ENCODE measurements at places on chromosomes 7 and 10.

DNA sequence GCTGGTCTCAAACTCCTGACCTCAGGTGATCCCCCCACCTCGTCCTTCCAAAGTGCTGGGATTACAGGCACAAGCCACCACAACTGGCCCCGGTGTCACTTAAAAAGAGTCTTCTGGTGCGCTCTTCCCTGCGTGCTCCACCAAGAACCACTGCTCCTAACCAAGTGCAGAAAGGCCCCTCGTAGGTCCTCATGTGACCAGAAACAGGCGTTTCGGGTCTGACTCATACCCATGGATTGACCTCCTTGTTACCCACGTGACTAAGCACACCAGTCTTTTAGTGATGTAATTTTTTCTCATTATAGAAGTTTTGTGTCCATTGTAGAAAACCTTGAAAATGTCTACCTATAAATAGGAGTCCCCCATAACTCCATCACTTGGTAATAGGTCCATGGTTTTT lies 13.9 kb downstream of the FKBP6 start:
- no peak for DNase-seq

DNA sequence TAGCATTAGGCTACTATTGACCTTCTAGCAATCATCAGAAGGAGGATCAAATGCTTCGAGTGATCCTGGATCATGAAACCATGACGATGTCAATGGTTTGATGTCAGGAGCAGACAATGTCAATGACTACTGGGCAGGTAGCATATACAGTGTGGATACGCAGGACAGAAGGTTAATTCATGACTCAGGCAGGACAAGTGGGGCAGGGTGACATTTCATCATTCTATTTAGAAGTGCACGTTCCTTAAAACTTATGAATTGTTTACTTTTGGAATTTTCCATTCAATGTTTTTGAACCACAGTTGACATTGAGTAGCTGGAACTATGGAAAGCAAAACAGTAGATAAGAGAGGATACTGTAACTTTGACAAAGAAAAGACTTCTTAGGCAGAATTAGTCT lies 140.8 kb downstream of the TSPAN12 start:
- no peak for DNase-seq

DNA sequence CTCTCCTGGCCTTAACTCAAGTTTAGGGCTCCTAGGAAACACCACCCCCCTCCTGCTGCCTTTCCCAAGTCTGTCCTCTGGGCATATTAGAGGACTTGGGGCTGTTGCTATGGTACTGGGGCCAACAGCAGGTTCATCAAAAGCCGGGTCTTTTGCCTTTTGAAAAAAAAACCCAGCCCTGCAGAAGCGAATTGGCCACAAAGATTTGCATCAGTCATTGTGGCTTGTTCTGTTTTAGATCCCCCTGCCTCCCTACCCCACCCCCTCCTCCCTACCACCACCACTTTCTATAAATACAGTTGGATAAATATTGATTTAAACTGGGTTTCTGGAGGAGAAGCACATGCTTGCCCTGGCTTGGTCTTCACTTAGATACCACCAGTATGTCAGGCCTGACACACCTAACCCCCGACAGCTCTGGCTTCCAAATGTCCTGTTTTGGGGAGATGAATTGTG lies 7.0 kb downstream of the MXI1 start:
- DNase-seq = no peak

- DNase-seq = no peak
These were observed 1167.7 kb downstream of the XPNPEP1 start for GRCh38 chr10:108755646-108756045.

DNA sequence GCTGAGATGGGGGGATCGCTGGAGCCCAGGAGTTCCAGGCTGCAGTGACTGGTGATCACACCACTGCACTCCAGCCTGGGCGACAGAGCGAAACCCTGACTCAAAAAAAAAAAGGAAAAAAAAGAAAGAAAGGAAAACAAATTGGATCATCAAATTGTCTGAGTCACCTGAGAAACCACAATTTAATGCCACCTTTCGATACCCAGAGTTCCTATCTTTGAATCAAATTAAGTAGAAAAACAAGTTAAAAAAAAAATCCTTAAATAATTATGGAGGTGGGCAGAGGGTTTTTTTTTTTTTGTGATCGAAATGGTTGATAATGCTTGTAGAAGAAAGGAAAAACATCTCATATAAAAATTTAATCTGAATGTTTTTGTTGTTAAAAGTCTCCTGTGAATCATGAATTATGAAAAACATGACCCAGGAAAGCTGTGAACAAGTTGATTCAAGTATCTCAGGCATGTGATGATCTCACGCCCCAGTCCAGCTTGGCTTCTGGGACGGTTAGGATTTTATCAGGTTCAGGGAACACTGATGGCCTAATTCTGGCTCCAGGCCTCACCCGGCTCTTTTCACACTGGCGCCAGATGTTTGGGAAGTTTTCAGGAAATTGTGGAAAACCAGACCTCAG lies 25.3 kb upstream of the CUX1 start:
- no peak for DNase-seq

DNA sequence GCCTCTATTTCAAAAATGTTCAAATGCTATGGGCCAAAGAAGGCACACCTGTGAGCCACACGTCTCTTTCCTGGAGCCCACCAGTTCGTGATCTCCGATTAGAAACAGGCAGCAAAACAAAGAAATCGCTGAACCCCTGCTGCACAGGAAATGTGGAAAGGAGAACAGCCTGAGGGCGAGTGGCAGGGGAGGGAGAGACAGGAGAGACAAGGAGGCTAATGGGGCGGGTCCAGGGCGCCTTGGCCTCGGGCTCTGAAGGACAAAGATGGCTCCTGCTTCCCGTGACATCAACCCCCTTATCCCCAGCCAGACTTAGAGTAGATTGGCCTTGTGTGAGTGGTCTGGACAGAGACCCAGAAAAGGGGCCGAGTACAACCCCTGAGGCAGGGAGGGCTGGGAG lies 62.4 kb upstream of the DOCK1 start:
- no peak for DNase-seq

GRCh38 chr10:3427950-3428354 lies 255.4 kb upstream of the PITRM1 start:
- no peak for DNase-seq

GRCh38 chr7:137879357-137880158 lies 32.8 kb upstream of the DGKI start:
- no peak for DNase-seq

DNA sequence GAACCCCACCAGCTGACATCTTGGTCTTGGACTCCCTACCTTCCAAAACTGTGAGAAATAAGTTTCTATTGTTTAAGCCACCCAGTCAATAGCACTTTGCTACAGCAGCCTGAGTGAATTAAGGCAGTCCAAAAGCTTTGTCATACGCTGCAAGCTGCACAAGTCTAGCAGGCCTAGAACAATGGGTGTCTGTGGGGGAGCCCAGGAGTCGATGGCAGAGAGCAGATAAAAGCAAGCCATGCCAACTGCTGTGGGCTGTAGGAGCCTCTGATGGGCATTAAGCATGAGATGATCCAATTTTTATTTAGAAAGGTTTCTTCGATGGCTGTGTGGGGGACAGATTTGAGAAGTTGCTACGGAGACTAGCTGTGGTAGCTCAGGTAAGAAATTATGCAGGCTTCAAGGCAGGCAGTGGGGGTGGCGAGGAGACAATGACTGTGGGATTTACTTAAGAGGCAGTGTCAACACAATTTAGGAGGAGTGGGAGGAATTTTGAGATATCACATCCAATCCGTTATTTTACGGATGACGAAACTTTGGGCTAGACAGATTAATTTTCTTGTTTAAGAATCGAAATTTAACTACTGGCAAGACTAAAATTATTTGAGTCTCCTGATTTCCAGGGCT lies 110.4 kb downstream of the NRCAM start:
- DNase-seq = no peak

- no peak for DNase-seq
These were observed at the start of gene SFTPD for GRCh38 chr10:79948976-79949722. Gene SFTPD (minus strand): TSS chr10:79949105. CDS start chr10:79946659, 2,446 bp downstream.

- DNase-seq = no peak
These were observed 439.6 kb downstream of the TNS3 start for GRCh38 chr7:47142169-47142866.

- DNase-seq = no peak
These were observed 5.8 kb downstream of the CDK6 start for GRCh38 chr7:92830532-92831110.

DNA sequence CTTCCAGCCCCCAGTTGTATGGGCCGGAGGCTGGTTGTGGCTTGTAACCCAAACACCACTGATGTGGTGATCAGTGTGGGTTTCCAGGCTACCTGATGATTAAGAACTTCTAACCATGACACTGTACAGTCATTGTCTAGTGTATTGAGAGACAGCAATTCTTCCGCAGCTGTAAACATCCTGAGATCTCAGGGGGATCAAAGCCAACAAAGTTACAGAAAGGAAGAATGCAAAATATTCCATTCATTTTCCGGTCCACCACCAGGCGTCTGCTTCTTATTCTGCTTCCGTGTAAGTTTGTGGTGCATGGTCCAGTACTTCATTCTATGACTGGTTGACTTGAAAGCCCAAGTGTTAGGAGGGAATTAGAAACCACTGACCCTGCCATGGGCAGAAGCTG lies 10.3 kb upstream of the GLI3 start:
- DNase-seq = no peak

GRCh38 chr7:139646566-139646965 lies 123.1 kb downstream of the CLEC2L start:
- DNase-seq = no peak

DNA sequence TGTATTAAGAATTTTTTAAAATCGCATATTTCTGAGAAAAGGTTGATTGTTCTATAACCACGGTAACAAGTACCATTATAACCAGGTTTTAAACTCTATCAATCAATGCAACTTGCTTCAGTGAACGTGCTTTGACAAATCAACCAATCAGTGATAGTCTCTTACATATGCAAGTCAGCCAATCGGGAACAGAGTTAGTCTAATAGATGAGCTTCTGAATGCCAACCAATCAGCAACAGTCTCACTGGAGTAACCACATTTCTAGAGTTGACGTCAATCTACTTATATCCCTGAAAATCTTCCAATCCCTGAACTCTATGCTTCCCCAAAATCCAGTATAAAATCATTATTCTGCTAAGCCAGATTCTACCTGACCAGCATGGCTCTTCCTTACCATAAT lies 44.7 kb upstream of the TRUB1 start:
- no peak for DNase-seq

DNA sequence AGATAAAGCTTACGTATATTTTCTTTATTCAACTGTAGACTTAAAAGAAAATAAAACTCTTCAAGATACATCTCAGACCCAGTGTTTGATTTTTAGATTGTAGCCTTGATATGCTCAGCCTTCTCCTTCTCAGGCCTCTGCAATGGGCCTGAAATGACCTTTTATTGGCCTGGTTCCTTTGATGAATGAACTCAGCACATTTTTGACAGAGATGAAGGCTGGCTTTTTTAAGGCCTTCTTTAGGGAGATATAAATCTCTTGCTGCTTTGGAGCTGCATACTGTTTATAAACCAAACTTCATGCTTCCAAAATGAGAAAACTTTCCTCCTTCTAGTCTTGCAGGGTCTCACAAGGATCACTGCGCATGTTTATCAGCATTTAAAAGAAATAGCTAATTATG lies 1049.8 kb downstream of the LRMDA start:
- DNase-seq = no peak

DNA sequence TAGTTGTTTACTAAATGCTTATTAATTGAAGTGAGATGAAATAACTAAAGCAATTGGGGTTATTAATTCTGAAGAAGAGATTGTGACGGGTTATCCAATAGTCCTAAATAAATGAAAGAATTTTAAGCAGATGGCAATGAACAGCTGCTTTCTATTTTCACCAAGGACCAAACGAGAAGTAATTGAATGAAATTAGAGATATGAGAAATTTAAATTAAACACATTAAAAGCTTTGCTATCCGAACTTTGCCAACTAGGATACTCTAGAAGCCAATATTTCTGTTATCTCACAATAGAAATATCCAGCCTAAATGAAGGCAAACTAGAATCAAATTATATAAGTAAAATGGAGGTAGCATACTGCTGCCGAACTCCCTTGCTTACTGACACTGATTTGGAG lies 103.2 kb downstream of the GPR37 start:
- no peak for DNase-seq

DNA sequence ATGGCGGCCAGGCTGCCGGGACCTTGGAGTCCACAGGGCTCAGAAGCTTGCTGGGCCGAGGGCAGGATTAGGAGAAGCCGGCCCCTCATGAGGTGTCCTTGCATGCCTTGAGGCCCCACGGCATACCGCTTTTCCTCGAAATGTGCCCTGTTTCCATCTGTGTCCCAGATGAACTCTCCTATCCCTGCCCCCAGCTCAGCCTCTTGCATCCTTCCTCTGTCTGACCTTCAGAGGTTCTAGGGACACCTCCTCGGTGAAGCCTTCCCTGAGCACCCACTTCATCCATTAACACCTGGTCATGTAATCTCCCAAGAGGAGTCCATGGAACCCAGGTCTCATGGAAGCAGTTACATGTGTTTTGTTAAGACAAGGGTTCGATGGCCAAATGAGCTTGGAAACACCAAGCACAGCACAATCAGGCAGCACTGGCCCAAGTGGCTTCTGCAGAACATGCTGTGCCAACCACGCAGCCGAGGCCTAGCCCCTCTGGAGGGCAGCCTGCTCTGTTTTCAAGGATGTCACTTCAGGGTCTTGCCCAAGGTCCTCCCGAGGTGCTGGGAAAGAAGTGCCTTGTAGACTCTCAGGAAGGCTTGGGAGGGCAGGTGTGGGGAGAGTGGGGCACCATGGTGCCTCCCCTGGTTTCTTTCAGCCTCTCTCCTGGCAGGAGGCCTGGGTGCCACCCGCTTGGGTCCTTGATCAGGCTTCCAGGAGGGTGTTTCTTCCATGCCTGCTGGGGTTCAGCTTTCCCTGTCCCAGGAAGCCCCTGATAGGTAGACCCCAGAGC lies 124.3 kb downstream of the NEURL1 start:
- DNase-seq = no peak

DNA sequence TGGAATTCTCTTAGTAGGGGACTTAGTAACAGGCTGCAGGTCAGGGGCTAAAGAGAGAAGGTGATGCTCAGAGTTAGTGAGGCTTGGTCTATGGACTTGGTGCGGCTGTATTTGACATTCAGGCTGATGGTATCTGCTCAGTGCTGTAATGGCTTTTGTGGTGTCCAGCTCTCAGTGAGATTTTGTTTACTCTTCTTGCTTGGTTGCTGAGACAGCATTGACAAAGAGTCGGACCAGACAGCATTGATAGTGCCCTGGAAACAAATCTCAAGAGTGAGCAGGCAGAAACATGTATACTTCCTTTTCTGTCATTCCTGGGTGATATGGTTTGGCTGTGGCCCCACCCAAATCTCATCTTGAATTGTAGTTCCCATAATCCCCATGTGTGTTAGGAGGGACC lies 202.0 kb downstream of the STK31 start:
- no peak for DNase-seq

GRCh38 chr10:12509016-12509793 lies 159.9 kb downstream of the CAMK1D start:
- no peak for DNase-seq

DNA sequence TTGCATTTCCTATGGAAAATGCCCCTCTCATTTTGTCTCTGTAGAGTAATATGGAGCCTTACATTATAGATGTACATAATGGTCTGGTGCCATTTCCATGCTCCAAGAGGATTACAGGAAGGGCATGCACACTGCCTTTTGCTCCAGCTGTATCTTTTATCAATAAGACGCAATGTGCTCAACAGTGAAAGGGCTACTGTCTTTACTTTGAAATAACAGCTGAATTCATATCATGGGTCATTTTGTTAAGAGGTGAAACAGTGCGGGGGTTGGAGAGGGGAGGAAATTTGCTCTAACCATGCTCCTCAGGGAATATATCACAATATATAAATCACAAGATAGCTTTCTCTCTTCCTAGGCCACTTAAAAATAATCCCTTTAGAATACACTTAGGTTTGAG lies 77.7 kb downstream of the ICA1 start:
- no peak for DNase-seq

- no peak for DNase-seq
These were observed 36.3 kb downstream of the NHLRC2 start for GRCh38 chr10:113890769-113891168.

All from stimulated activated CD8-positive, alpha-beta memory T cell treated with anti-CD3 and anti-CD28 coated beads, Interleukin-7, amount 100 ng/mL, for 1 hour (primary cell).